ENCODE measurements at places on chromosomes 1 and 21. TPM values are rescaled to one million over a fixed set of nuclear protein-coding genes. Genes with fewer than 3 reads are reported as not detected.

- H3K27me3 ChIP-seq, result no peaks in the 10 kb centered on the region
- no peak for DNase-seq
- H3K36me3 ChIP-seq, result no peaks in the 10 kb centered on the region
- no peak overlapping the region for H3K4me3 ChIP-seq
Observed at GRCh38 chr1:58710190-58711085, 10.6 kb upstream of the MYSM1 start.

DNA sequence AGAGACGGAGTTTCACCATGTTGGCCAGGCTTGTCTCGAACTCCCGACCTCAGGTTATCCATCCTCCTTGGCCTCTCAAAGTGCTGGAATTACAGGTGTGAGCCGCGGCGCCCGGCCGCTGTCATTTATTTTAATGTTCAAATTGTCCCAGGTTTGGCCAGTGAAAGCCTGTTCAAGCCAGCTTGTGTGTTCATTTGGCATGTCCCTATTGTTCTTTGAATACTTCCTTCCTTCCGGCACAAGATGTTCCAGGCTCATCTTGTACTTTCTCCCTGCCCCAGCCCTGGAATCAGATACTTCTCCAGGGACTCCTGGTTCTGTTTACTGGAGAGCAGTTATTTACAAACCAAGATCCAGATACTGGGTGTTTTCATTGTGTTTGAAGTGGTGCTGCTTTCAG, 37.0 kb downstream of the ZBTB8B start:
- peak overlapping the region; percentile 20 for H3K4me3 ChIP-seq
- H3K36me3 ChIP-seq, result no peaks in the 10 kb centered on the region
- DNase-seq, result no peak
- H3K4me1 ChIP-seq, result peaks cover 5% of the 10 kb centered on the region
- peaks cover 42% of the 10 kb centered on the region for H3K27me3 ChIP-seq

DNA sequence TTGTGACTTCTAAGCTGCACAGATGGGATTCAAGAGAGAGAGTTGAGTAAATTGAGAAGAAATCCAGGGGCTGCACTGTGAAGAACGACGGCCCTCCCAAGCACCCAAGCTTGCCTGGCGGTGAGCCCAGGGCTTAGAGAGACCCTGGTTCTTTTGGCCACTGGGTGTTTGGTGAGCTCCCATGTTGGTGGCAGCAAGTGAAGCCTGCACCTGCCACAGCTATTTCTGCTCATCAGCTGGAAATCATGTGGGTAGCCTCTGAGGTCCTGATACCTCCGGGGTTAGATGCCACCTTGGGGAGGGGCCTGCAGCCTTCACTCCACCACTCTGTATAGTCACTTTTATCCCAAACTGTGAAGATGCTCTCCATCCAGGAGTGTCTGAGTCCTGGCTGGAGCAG, 6.2 kb upstream of the BTG2 start:
- H3K4me1 ChIP-seq, result peaks cover 56% of the 10 kb centered on the region
- H3K4me3 ChIP-seq, result no peak overlapping the region
- peaks cover 3% of the 10 kb centered on the region for H3K36me3 ChIP-seq
- DNase-seq, result no peak

DNA sequence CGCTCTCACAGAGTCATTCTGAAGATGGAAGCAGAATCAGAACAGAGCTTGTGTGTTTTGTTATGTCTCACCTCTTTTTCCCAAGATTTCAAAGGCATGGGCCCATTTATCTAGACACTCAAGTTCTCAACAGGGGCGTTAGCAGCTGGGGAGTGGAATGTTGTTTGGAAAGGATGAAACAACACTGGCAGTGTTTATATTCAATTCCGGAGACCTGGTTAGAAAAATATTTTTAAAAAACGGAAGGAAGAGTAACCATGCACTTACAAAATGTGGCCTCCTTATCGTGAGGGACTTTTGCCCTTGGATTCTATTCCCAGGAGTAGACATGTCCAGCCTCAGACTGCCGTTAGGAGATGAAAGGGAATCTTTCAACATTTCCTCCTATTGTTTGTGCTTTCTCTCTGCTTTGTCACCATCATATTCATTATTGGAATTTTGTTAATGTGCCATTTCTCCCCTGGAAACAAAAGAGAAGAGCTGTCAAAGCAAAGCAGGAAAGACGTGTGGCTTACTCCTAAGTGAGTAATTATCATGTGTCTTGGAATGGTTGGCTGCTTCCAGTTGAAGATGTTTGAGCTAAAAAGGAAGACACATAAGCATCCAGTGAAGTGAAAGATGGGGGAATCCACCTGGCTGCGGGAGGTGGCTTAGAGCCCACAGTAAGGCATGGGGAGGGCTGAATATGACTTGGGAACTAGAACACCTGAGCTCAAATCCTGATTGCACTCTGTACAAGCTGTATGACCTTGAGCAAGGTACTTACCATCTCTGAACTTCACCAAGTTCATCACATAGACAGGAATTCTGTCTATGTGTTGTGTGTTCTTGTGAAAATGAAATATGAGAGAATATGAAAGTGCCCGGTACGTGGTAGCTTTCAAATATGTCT, 71.7 kb upstream of the JUN start:
- no peaks in the 10 kb centered on the region for H3K36me3 ChIP-seq
- H3K27ac ChIP-seq, result no peak overlapping the region
- no peak for DNase-seq
- no peak overlapping the region for H3K4me3 ChIP-seq

DNA sequence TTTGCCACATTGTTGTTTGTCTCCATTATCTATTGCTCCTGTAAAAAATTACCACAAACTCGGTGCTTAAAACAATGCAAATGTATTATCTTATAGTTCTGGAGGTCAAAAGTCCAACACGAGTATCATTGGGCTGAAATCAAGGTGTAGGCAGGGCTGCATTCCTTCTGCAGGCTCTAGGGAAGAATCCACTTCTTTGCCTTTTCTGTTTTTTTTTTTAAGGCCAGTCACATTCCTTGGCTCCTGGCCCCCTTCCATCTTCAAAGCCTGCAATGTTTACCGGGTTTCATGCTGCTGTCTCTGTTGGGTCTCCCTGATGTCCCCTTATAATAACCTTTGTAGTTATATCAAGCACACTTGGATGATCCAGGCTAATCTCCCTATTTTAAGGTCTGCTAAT, 212.7 kb downstream of the PTBP2 start:
- H3K27ac ChIP-seq, result no peak overlapping the region
- H3K4me3 ChIP-seq, result no peak overlapping the region
- H3K36me3 ChIP-seq, result no peaks in the 10 kb centered on the region
- no peaks in the 10 kb centered on the region for H3K4me1 ChIP-seq
- no peaks in the 10 kb centered on the region for H3K27me3 ChIP-seq

- peaks cover 3% of the 10 kb centered on the region for H3K27me3 ChIP-seq
- peaks cover 2% of the 10 kb centered on the region for H3K4me1 ChIP-seq
- DNase-seq, result no peak
- no peaks in the 10 kb centered on the region for H3K36me3 ChIP-seq
- no peak overlapping the region for H3K4me3 ChIP-seq
Observed at GRCh38 chr1:116288201-116288598, 84.8 kb upstream of the ATP1A1 start.

DNA sequence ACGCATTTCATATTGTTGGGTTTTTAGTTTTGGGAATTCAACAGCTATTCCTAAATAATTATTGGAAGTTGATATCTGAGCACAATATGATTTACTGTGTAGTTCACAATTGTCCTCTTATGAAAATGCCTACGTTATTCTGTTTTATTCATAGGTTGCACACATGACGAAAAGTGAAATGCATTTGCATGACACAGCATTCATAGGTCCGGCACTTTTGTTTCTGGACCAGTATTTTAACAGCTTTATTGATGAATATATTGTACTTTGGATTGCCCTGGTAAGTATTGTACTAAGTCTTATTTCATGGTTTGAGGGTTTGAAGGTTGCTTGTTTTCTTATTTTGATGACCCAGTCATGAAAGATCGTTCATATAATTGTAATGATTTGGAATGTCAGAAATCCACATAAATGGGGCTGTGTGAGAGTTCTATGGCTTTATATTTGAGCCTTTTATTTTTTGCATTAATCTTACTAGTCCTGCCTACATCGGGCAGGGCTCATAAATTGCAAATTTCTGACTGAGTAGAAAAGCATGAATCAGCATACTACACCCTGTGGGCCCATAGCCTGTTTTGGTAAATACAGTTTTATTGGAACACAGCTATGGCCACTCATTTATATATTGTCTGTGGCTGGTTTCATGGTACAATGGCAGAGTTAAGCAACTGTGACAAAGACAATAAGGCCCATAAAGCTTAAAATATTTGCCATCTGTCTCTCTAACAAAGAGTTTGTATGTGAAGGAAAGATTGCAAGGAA, 17.0 kb downstream of the DENND2D start:
- H3K27me3 ChIP-seq, result no peaks in the 10 kb centered on the region
- peaks cover 76% of the 10 kb centered on the region for H3K4me1 ChIP-seq
- H3K27ac ChIP-seq, result peak overlapping the region; percentile 48
- no peak for DNase-seq
- no peak overlapping the region for H3K4me3 ChIP-seq

DNA sequence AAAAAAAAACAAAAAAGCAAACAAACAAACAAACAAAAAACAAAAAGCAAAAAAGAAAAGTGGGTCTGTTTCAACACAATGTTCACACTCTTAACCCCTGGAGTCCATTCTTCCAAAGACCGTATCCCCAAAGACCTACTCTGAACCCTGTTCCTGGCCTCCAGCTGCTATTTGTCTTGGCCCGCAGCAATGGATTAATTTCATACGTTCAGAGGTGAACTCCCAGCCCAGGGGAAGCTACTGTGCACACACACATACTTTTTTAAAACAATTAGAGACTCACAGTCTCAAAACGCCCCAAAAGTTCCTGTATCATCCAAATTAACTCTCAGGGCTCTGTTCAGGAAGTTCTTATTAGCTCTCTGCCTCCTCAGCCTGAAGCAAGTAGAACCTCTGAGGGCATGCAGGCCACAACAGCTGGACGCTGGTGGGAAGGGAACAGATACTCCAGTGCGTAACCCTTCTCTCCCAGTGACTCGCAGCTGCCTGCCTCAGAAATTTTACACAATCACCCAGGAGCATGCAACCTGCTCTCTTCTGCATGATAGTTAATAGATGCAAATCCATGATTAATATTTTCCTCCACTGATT, 395.4 kb downstream of the RRAGC start:
- DNase-seq, result no peak
- H3K4me3 ChIP-seq, result no peak overlapping the region
- no peak overlapping the region for H3K27ac ChIP-seq
- no peaks in the 10 kb centered on the region for H3K4me1 ChIP-seq

GRCh38 chr1:101043776-101044175, 18.2 kb upstream of the DPH5 start:
- H3K27ac ChIP-seq, result no peak overlapping the region
- peaks cover 5% of the 10 kb centered on the region for H3K4me1 ChIP-seq
- DNase-seq, result no peak
- no peak overlapping the region for H3K4me3 ChIP-seq
- H3K27me3 ChIP-seq, result no peaks in the 10 kb centered on the region
- peaks cover 32% of the 10 kb centered on the region for H3K36me3 ChIP-seq

DNA sequence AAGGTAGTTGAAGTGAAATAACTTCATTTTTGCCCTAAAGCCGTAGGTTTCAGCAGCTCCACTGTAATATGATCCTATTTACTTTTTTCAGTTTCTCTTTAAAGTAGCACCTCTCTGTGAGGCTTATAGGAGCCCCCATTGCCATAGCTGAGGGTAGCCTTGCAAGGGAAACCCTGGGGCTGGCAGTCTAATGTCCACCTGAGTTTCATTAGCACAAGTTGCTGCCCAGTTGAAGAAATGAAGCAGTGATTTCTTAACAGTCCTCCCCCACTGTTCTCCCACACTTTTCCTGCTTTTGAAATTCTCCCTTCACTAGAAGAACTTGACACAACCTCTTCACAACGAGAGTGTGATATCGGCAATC, 1.5 kb downstream of the HMCN1 start:
- H3K4me3 ChIP-seq, result no peak overlapping the region
- H3K4me1 ChIP-seq, result peaks cover 21% of the 10 kb centered on the region
- H3K36me3 ChIP-seq, result peaks cover 5% of the 10 kb centered on the region
- peaks cover 66% of the 10 kb centered on the region for H3K27me3 ChIP-seq
- H3K27ac ChIP-seq, result no peak overlapping the region

GRCh38 chr1:78587211-78587610, 33.0 kb upstream of the IFI44L start:
- no peaks in the 10 kb centered on the region for H3K27me3 ChIP-seq
- H3K4me3 ChIP-seq, result no peak overlapping the region
- no peaks in the 10 kb centered on the region for H3K36me3 ChIP-seq
- DNase-seq, result no peak
- no peaks in the 10 kb centered on the region for H3K4me1 ChIP-seq
- H3K27ac ChIP-seq, result no peak overlapping the region

- H3K27me3 ChIP-seq, result peaks cover 2% of the 10 kb centered on the region
- peaks cover 30% of the 10 kb centered on the region for H3K4me1 ChIP-seq
- no peak for DNase-seq
Observed at GRCh38 chr1:241553886-241554592, 21.9 kb downstream of the KMO start.

DNA sequence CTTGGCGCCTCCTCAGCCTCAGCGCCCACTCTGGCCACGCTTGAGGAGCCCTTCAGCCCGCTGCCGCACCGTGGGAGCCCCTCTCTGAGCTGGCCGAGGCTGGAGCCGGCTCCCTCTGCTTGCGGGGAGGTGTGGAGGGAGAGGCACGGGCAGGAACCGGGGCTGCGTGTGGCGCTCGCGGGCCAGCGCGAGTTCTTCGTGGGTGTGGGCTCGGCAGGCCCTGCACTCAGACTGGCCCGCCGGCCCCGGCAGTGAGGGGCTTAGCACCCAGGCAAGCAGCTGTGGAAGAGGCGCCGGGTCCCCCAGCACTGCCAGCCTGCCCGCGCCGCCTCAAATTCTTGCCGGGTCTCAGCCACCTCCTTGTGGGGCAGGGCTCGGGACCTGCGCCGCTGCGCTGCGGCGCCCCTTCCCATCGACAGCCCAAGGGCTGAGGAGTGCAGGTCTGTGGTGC, 61.4 kb downstream of the SLC16A1 start:
- H3K4me1 ChIP-seq, result no peaks in the 10 kb centered on the region
- no peaks in the 10 kb centered on the region for H3K27me3 ChIP-seq
- DNase-seq, result no peak
- H3K36me3 ChIP-seq, result peaks cover 4% of the 10 kb centered on the region

DNA sequence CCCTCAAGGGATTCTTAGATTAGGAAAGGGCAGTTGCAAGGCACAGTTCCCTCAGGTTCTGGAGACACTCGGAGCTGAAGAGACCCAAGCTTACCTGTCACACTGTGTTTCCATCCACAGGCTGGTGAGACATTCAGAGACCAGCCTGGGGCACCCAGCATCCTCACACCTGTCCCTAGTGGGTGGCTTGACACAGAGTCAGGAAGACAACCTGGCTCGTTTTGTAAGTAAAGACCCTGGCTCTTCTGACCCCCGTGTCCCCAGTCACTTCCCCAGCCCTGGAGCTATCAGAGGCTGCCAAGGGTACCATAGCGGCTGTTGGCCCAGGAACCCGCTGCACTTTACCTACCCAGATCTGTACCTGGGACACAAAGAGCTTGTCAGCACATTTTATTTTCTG, 409.8 kb downstream of the MATN1 start:
- no peak overlapping the region for H3K27ac ChIP-seq
- no peak overlapping the region for H3K4me3 ChIP-seq
- no peak for DNase-seq
- peaks cover 22% of the 10 kb centered on the region for H3K27me3 ChIP-seq
- H3K4me1 ChIP-seq, result no peaks in the 10 kb centered on the region

SELP gene
- total RNA-seq, result 1.4 TPM

TDRD10 gene
- total RNA-seq, result not detected

TOR1AIP2 gene
- total RNA-seq, result 47.7 TPM

JAM2 gene
- 1.1 TPM for total RNA-seq

SERTAD4 gene
- not detected for total RNA-seq

LMOD1 gene
- not detected for total RNA-seq

TENT5C gene
- total RNA-seq, result 6.0 TPM

RPTN gene
- total RNA-seq, result not detected

CLCA4 gene
- not detected for total RNA-seq

OR2T11 gene
- total RNA-seq, result not detected
